ENCODE measurements at places on chromosomes 16 and 17.

DNA sequence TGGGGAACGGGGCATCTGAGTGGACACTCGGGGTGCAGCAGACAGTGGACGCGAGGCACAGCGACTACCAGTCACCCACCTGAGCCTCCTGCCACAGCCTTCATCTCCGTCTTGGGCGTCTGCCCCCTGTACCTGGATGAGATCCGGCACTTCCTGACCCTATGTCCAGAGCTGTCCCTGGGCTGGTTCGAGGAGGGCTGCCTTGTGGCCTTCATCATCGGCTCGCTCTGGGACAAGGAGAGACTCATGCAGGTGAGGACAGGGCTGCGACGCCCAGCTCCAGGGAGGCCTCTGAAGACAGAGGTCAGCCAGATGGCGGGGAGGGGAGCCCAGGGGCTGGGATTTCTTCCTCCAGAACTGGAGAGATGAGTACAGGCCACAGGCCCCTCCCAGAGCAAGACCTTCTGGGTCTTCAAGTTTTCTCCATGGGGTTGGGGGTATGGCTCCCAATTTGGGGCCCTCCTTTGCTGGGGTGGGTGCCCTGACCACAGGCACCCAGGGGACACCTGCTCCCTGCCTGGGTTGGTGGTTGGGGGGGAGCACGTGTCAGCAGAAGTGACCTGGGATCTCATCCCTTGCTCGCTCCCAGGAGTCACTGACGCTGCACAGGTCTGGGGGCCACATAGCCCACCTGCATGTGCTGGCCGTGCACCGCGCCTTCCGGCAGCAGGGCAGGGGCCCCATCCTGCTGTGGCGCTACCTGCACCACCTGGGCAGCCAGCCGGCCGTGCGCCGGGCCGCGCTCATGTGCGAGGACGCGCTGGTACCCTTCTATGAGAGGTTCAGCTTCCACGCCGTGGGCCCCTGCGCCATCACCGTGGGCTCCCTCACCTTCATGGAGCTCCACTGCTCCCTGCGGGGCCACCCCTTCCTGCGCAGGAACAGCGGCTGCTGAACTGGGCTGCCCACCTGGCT is 1.9 kb downstream of the AANAT start:
- DNase-seq: no peak

GRCh38 chr16:81778861-81779535 is at the start of gene PLCG2:
Gene PLCG2 (plus strand): TSS chr16:81779291. CDS start chr16:81785990, 6,699 bp downstream.
- peak; percentile 72 for DNase-seq

DNA sequence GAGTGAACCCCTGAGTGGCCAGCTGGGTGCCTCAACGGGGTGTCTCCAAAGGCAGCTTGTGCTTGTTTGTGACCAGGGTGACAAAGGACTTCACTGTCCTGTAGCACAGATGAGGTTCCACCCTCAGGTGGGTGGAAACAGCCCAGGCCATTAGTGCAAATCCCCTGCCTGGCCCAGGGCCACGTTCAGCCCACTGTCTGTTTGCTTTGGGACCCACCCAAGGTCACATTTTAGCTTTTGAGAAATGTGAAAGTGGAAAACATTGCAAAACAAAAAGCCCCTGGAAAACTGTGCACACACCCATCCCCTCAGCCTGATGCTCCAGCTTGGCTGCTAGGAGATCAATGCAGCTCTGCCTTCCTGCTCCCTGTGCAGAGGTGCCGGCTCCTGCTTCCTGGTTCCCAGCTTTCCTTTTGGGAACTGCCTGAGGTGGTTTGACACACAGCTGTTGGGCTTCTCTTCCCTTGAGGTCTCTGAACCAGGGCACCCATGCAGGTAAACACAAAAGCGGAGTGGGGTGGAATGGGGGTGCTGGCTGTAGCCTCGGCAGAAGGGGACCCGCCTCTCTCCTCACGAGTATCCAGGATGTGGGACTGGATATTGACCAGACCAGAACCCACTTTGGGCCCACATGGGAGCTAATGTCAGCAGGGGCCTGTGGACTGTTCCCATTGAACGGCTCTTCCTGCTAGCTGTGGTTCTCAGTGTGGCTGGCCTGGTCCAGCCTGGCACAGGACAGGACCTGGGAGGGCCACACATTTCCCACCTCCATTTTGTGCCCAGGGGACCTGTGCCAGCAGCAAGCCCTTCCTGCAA is 7.9 kb upstream of the SPHK1 start:
- DNase-seq: no peak

- peak; percentile 37 for DNase-seq
Measured at GRCh38 chr16:88754912-88755744, 29.9 kb downstream of the PIEZO1 start.

GRCh38 chr16:11871193-11871592 is 19.9 kb upstream of the RSL1D1 start:
- no peak for DNase-seq

- no peak for DNase-seq
Measured at GRCh38 chr16:10997485-10997884, 53.1 kb downstream of the CLEC16A start.

- DNase-seq: no peak
Measured at GRCh38 chr17:37754363-37754762, 9.5 kb upstream of the HNF1B start.

GRCh38 chr17:75087558-75088453 is at the start of gene SLC16A5:
Gene SLC16A5 (plus strand): TSS chr17:75087954. CDS start chr17:75093637, 5,683 bp downstream.
- peak; percentile 50 for DNase-seq

- no peak for DNase-seq
Measured at GRCh38 chr16:75948441-75948840, 222.2 kb upstream of the CPHXL start.

GRCh38 chr16:81432937-81433557 is 11.6 kb upstream of the CMIP start:
- DNase-seq: no peak

DNA sequence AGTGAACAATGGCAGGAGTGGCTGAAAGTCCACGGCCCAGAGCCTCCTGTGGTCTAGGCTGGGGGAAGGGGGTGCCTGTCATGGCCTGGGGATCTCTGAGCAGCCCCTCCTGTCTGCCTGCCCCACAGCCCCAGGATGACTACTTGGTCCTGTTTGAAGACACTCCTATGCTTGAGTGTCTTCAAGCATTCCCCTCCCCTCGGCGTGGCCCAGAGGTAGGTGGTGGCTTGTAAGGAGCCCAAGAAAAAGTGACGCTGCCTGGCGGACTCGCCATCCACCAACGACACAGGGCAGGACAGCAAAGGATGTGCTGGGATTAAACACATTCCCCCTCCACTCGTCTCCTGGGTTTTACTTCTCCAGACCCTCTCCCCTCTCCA is 5.7 kb downstream of the SULT1A1 start:
- DNase-seq: no peak

DNA sequence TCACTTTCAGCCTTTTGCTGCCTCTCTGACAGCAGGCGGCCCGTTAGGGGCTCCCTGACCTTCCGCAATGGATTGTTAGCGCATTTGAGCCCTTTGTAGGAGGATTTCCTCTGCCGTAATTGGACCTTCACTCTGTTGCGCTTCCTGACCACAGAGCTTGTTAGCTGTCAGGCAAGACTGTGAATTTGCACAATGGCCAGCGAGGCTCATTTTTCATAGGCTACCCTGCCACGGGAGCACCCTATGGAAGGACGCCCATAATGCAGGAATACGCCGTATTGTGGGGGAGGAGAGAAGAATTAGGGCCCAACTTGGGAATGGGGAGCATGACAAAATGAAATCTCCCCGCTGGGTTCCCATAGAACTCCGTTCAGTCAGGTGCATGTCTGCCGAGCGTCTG is 205.2 kb upstream of the NLRP1 start:
- DNase-seq: no peak

GRCh38 chr16:49469930-49470451 is 96.4 kb downstream of the C16orf78 start:
- DNase-seq: no peak

DNA sequence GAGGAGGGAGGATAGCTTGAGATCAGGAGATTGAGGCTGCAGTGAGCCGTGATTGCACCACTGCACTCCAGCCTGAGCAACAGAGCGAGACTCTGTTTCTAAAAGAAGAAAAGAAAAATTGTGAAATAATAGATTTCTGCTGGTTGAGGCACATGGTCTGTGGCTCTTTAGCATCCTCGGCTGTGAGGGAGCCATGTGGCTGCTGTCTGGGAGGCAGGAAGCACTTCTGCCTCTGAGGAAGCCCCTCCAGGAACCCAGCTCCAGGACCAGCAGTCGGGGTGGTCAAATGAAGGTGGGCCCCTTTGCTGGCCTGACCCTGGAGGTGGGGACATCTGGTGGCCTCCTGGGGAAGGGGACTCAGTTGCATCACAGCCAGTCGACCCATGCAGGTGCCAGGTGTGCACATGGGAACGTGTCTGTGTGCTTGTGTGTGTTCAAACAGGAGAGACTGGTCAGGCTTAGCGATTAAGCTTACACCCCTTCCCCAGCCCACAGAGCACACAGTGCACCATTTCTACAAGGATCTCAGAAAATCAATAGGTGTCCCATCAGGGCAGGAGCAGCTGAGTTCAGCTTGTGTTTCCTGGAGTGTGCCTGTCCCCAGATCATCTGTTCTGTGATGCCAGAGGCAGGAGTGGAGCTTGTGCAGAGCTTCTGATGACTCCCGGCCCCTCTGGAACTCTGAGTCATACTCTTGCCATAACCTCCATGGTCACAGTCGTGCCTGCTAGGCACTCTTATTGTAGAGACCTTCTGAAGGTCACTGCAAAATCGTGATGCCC is 24.3 kb upstream of the MGAT5B start:
- no peak for DNase-seq

DNA sequence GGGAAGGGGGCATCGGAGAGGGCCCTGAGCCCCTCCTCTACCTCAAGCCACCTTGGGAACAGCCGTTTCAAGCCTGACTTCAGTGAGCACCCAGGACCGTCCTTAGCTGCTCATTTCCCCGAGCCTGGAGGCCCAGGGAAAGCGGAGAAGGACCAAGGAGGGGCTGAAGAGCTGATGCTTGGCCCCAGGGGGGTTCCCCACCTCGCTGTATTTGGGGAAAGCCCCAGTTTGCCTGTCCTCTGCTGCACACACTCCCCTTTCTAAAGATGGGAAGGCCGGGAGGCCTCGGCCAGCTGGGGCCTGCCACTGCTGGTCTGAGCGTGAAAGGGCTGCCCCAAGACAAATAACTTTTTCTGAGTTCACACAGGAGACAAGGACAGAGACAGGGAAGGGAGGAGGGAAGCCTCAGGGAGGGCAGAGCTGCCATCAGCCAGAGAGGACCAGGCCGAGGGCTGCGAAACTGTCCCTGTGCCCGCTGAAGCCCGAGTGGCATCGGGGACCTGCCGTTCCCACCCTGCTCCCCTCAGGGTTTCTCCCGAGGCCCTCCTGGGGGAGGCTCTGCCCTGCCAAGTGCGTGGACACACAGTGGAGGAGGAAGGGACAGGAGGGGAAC is 11.6 kb downstream of the ZACN start:
- DNase-seq: no peak

- no peak for DNase-seq
Measured at GRCh38 chr17:50132104-50132794, 2.3 kb upstream of the SAMD14 start.

DNA sequence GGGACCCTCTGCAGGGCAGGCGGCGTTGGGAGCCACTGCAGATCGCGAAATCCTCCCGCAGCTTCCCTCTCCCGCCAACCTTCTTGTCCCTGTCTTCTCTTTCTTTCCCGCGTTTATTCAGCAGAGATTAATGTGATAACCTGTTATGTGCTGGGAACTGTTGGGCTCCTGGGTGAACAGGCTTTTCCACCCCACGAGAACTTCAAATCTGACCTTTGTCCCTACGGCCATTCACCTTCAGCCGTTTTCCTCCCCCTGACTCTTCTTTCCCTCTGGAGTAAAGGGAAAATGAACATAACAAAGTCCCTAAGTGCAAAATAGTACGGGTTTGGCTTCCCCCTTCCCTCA is 15.2 kb upstream of the KPNA2 start:
- DNase-seq: no peak

DNA sequence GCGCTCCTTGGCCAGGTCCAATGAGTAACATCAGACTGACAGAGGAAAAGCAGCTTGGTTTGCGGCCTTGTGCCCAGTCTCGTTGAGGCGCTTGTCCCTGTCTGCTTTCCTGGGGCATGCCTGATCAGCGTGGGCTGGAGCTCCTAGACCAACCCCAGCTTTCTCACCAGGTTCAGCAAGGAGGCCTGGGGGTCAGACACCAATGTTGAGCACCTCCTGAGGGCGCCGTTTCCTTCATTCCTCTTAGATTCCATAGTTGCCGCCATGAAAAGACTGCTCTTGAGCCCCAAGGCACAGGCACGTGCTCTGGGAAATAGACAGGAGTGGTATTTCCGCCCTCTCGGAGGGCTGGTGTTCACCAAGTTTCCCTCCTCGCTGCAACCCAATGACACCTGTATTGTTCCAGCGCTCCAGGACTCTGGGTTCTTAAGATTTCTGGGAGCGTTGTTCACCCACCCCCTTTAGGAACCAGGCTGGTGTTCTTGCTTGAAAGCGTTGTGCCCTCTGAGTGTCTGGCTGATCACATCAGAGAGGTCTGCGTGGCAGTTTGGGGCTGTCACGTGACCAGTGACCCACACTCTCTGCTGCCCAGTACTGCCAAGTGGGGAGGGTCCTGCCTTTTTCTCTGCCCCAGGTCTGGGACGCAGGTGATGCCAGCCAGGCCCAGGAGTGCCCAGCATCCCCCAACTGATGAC is 18.0 kb downstream of the KCTD2 start:
- DNase-seq: no peak

Data from CD4-positive, alpha-beta T cell treated with Interleukin-21 for 1 hour (primary cell).